NCI-H460 (cell line): ENCODE measurements at places on chromosomes 4 and X. TPM values are rescaled to one million over a fixed set of nuclear protein-coding genes. Genes with fewer than 3 reads are reported as not detected.

Gene APLN
- total RNA-seq, result 8.9 and 9.8 TPM in 2 replicates

Gene SLC2A9
- total RNA-seq, result not detected in 2 replicates

Gene HTN1
- total RNA-seq, result not detected in 2 replicates

Gene CTSO
- total RNA-seq, result 3.7 and 5.6 TPM in 2 replicates

Gene PLAC8
- total RNA-seq, result 9.7 and 9.9 TPM in 2 replicates

Gene GCNA
- total RNA-seq, result 3.6 and 5.3 TPM in 2 replicates

Gene DCAF4L1
- 0.40 and 0.50 TPM in 2 replicates for total RNA-seq

Gene ATP2B3
- not detected in 2 replicates for total RNA-seq

Gene F9
- total RNA-seq, result not detected in 2 replicates

Gene FATE1
- total RNA-seq, result not detected in 2 replicates

Gene SRPX2
- total RNA-seq, result 34.8 and 39.8 TPM in 2 replicates

Gene FAM114A1
- 41.4 and 46.8 TPM in 2 replicates for total RNA-seq

Gene SSX2
- total RNA-seq, result not detected in 2 replicates

Gene DDX53
- total RNA-seq, result not detected in 2 replicates

Gene CLDN24
- not detected in 2 replicates for total RNA-seq

Gene CFAP299
- total RNA-seq, result not detected in 2 replicates

Gene XPNPEP2
- total RNA-seq, result not detected in 2 replicates

Gene TMEM255A
- 0.07 TPM in 1 of 2 replicates, not detected in the other for total RNA-seq

Gene CSAG1
- total RNA-seq, result not detected in 2 replicates

Gene ACSL1
- 27.0 and 28.9 TPM in 2 replicates for total RNA-seq

Gene QRFPR
- total RNA-seq, result not detected in 2 replicates

Gene GABRA4
- total RNA-seq, result not detected in 2 replicates

Gene RS1
- not detected in 2 replicates for total RNA-seq

Gene ANXA10
- total RNA-seq, result 1.8 and 2.5 TPM in 2 replicates

Gene ETDA
- not detected in 2 replicates for total RNA-seq

Gene DCHS2
- total RNA-seq, result 0.12 TPM in 1 of 2 replicates, not detected in the other

Gene SLC25A31
- not detected in 2 replicates for total RNA-seq

Gene C4orf54
- 0.05 and 0.06 TPM in 2 replicates for total RNA-seq

Gene PDZD4
- 1.1 and 1.4 TPM in 2 replicates for total RNA-seq

Gene SLC10A7
- 10.0 and 10.6 TPM in 2 replicates for total RNA-seq

Gene FGF13
- 50.3 and 55.3 TPM in 2 replicates for total RNA-seq

Gene PABPC4L
- total RNA-seq, result 0.15 TPM in 1 of 2 replicates, not detected in the other

Gene IL3RA
- 0.27 and 0.40 TPM in 2 replicates for total RNA-seq

Gene RNF175
- not detected in 2 replicates for total RNA-seq
